ENCODE measurements at places on chromosomes 2 and 18.

DNA sequence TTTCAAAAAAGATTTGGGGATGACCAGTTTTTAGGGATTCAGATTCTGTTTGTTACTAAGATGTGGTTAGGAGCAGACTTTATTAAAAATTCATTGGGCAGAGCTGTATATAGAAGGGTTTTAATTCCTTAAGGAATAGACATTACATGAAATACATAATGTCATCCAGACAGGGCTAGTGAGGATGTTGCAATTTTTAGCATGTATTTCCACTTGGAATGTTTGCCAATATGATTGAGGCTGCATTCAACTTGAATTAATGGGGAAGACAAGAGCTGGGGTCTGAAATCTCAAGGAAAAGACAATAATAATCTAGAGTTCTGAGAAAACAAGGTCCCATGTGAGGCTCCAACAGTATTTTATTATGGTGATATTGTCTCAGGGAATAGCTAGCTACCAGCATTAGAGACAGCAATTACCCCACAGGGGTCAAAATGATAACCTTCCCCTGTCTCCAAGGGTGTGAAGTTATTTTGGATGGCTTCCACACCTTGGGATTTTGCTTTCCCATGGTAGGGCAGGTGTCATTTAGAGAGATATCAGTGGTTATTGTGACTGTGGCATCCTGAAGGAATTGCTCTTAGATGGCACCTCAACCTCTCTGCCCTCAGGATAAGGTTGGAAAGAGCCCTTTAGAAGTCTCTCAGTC is 60.2 kb downstream of the VSNL1 start:
- no peak for DNase-seq
- H3K4me3 ChIP-seq, result no peak overlapping the region
- no peak overlapping the region for H3K27ac ChIP-seq
- H3K4me1 ChIP-seq, result peaks cover 6% of the 10 kb centered on the region
- H3K27me3 ChIP-seq, result no peaks in the 10 kb centered on the region

DNA sequence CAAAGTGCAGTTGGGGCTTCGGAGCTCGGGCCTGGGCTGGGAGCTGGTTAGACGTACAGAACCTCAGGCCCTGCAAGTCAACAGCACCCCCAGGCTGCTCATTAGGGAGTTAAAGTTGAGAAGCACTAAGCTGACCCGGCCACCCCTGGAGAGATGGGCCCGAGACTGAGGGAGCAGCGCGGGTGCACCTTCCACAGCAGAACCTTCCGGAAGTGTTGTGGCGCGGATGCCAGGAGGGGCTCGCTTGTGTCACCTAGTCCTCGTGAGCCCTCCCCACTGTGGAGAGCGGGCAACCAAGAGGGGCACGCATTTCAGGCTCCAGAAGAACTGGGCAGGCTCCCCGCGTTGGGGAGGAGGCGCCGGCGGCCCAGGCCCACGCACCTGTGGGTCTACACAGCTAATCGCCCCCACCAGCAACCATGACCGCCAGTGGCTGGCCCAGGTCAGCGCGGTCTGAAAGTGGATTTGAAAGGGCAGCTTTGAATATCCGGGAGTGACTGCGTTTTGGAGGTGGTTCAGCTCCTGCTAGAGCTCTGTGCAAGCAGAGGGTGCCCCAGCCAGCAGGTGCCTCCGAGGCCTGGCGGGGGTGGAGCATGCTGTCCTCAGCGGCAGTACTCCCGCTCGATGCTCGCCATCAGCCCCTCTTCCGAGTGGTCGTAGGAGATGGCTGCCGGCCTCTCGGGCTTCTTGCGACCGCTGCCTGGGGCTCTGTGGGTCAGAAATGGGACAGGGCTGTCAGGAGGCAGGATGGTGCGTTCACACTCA is 15.1 kb downstream of the KLF11 start:
- no peak overlapping the region for H3K4me3 ChIP-seq
- DNase-seq, result no peak
- H3K27me3 ChIP-seq, result peaks cover 8% of the 10 kb centered on the region
- peaks cover 38% of the 10 kb centered on the region for H3K4me1 ChIP-seq
- H3K27ac ChIP-seq, result no peak overlapping the region

DNA sequence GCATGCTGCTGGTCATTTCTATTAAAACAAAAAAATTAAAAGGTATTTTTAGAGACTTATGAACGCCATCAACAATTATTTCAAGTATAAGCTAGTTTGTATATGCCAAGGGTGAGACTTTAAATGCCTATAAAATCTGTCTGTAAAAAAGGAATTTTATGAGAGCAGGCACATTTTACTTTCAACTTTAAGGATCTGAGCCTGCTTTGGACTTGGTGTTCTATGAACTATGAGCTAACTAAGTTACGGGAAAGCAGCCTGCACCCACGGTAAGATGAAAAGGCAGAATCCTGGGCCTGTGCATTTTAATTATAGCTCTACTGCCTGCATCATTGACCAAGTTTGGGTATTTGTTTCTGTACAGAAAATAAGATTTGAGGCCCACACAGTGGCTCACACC is 95.4 kb downstream of the PLEKHM3 start:
- no peak for DNase-seq
- no peak overlapping the region for H3K4me3 ChIP-seq
- no peaks in the 10 kb centered on the region for H3K27me3 ChIP-seq
- H3K36me3 ChIP-seq, result 0 out of 2 replicates have a peak, but pooled peaks cover 3% of the 10 kb centered on the region

DNA sequence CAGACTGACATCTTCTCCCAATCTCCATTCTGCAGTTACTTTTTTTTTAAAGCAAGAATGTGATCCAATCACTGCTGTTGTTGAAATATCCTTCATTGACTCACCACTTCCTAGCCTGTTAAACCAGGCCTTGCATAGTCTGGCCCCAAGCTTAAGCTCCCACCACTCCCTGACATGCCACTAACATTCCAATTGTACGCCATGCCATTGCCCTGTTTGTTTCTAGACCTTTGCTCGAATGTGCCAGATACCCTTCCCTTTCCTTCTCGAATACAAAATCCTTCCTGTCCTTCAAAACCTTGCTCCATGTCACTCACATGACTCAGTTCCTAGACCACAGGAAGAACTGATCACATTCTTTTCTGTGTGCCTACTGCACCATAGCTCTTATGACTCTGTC is 224.2 kb downstream of the CYRIA start:
- H3K4me3 ChIP-seq, result no peak overlapping the region
- no peaks in the 10 kb centered on the region for H3K36me3 ChIP-seq
- DNase-seq, result no peak
- no peak overlapping the region for H3K27ac ChIP-seq
- H3K4me1 ChIP-seq, result no peaks in the 10 kb centered on the region

- H3K27ac ChIP-seq, result peak overlapping the region; percentile 46
- peaks cover 39% of the 10 kb centered on the region for H3K4me1 ChIP-seq
- H3K27me3 ChIP-seq, result peaks cover 2% of the 10 kb centered on the region
- peak overlapping the region; percentile 51 for H3K4me3 ChIP-seq
- H3K36me3 ChIP-seq, result 0 out of 3 replicates have a peak, but pooled peaks cover 3% of the 10 kb centered on the region
Measured at GRCh38 chr2:238203973-238204683, 633 bp upstream of the ILKAP start.

GRCh38 chr2:170820757-170821530 is 4.3 kb downstream of the GAD1 start:
- H3K27ac ChIP-seq, result no peak overlapping the region
- no peak overlapping the region for H3K4me3 ChIP-seq
- peaks cover 20% of the 10 kb centered on the region for H3K4me1 ChIP-seq
- no peaks in the 10 kb centered on the region for H3K36me3 ChIP-seq

- H3K4me3 ChIP-seq, result no peak overlapping the region
- no peaks in the 10 kb centered on the region for H3K36me3 ChIP-seq
- H3K27ac ChIP-seq, result no peak overlapping the region
Measured at GRCh38 chr18:62396967-62397366, 71.9 kb downstream of the TNFRSF11A start.

DNA sequence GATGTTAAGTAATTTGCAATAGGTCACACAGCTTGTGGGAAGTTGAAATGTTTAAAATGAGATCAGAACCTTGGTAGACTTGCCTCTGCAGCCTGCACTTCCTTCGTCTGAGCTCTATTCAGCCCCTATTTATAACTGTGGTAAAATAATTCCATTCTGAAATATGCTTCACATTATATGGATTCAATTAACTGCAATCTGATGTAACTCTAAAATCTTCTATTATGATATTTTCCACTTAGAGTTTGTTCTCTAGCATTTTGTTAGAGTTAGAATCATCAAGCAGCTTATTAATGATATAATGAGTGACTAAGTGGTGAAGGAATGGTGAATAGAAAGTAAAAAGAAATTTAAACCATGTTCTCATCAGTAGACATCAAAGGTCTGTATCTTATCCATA is 139.6 kb upstream of the ARHGAP28 start:
- H3K36me3 ChIP-seq, result no peaks in the 10 kb centered on the region
- no peaks in the 10 kb centered on the region for H3K4me1 ChIP-seq
- no peaks in the 10 kb centered on the region for H3K27me3 ChIP-seq
- H3K4me3 ChIP-seq, result no peak overlapping the region
- H3K27ac ChIP-seq, result no peak overlapping the region

GRCh38 chr2:171084128-171084527 is 76.6 kb downstream of the TLK1 start:
- H3K4me3 ChIP-seq, result no peak overlapping the region
- DNase-seq, result no peak
- H3K27me3 ChIP-seq, result no peaks in the 10 kb centered on the region
- peaks cover 37% of the 10 kb centered on the region for H3K4me1 ChIP-seq
- no peak overlapping the region for H3K27ac ChIP-seq

GRCh38 chr2:155997538-155997937 is 335.0 kb downstream of the NR4A2 start:
- H3K27ac ChIP-seq, result no peak overlapping the region
- no peaks in the 10 kb centered on the region for H3K36me3 ChIP-seq
- no peaks in the 10 kb centered on the region for H3K27me3 ChIP-seq
- no peaks in the 10 kb centered on the region for H3K4me1 ChIP-seq
- DNase-seq, result no peak

DNA sequence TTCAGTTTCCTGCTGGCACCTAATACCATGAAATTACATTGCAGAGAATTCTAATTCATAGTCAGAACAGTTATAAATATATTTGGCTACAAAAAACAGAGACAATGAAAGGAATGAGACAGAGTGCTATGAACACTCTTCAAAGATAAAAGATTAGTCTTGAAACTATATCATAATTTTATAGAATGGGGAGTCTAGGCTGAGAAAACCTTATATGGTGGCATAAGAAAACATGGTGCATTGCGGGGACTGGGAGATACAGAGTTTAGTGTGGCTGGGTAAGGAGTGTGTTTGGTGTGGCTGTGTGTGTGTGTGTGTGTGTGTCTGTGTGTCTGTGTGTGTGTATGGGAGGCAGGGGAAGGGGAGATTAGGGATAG is 64.5 kb upstream of the CTLA4 start:
- no peak for DNase-seq
- no peaks in the 10 kb centered on the region for H3K27me3 ChIP-seq
- H3K36me3 ChIP-seq, result no peaks in the 10 kb centered on the region
- no peaks in the 10 kb centered on the region for H3K4me1 ChIP-seq
- no peak overlapping the region for H3K4me3 ChIP-seq

GRCh38 chr2:113080134-113080533 is 12.4 kb downstream of the IL1F10 start:
- H3K27me3 ChIP-seq, result no peaks in the 10 kb centered on the region
- peak; percentile 40 for DNase-seq
- no peak overlapping the region for H3K27ac ChIP-seq

DNA sequence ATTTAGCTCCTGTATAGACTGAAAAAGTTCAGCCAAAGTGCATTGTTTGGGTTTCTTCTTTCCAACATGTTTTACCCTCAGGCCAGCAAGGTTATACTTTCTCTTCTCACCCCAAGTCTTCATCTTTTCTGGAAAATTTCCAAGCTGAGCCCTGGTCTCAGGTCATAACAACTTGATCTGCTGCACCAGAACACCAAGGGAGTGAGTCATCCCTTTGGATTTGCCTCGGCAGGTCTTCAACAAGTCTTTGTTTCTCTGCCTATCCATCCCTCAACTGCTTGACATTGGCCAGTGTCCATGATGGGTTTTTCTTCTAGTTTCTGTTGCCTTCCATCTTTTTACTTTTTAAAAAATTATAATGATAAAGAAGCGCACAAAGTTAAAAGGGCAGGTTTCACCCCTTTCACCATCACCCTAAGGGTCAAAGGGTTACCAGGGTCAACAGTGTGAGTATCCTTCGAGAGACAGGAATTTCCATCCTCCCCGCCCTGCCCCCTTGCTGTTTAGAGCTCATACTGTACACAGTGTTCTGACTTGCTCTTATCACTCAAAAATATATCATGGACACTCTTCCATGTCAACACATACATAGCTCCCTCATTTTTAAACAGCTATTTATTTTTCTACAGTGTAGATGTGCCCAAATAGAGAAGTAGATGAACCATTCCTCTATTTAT is 5.7 kb upstream of the SPATS2L start:
- DNase-seq, result no peak
- H3K4me1 ChIP-seq, result peaks cover 54% of the 10 kb centered on the region
- no peak overlapping the region for H3K27ac ChIP-seq
- no peaks in the 10 kb centered on the region for H3K36me3 ChIP-seq
- H3K4me3 ChIP-seq, result no peak overlapping the region
- H3K27me3 ChIP-seq, result no peaks in the 10 kb centered on the region

GRCh38 chr2:129118296-129118695 is 799.6 kb upstream of the HS6ST1 start:
- no peaks in the 10 kb centered on the region for H3K4me1 ChIP-seq
- H3K27ac ChIP-seq, result no peak overlapping the region
- DNase-seq, result no peak
- H3K4me3 ChIP-seq, result no peak overlapping the region
- no peaks in the 10 kb centered on the region for H3K27me3 ChIP-seq
- no peaks in the 10 kb centered on the region for H3K36me3 ChIP-seq

GRCh38 chr2:145919477-145919876 is 1399.6 kb upstream of the ZEB2 start:
- H3K27me3 ChIP-seq, result no peaks in the 10 kb centered on the region
- DNase-seq, result no peak
- H3K27ac ChIP-seq, result no peak overlapping the region
- H3K4me1 ChIP-seq, result peaks cover 8% of the 10 kb centered on the region
- no peak overlapping the region for H3K4me3 ChIP-seq
- H3K36me3 ChIP-seq, result no peaks in the 10 kb centered on the region

DNA sequence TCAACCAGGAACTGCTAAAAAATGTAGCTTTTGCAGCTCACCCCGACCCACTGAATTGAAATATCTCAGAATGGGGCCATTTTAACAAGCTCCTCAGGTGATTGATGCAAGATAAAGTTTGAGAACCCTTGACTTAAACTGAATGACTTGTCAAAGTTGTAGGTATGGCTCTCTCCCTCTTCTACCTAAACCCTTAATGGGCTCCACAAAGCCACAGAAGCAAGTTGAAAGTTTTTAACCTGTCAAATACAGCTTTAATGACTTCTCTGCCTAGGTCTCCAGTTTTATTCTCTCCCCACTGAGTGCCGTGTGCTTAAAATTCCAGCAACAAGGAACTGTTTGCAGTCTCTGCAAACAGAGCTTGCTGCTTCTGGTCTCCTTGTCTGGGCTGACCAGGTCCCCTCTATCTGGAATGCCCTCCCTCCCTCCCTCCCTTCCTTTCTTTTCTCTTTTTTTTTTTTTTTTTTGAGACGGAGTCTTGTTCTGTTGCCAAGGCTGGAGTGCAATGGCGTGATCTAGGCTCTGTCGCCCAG is 19.7 kb upstream of the RNF125 start:
- no peak for DNase-seq
- H3K4me1 ChIP-seq, result no peaks in the 10 kb centered on the region
- H3K36me3 ChIP-seq, result no peaks in the 10 kb centered on the region

DNA sequence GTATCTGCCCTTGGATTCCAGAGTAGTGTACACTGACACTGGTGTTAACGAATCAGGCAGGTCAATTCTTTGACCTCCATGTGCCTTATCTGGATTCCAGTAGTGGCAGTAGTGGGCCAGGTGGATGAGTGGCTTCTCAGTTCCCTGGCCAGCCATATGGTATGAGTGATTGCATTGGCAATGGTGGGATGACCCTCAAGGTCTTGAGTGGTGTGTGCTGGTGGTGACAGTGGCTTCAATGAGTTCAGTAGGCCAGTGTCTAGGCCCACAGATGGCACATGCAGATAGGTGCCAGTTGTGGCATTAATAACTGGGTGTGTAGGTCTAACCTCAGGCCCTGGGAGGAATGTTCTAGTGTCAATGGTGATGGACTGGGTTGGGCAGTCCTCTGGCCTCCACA is 674.1 kb upstream of the NXPH2 start:
- no peak overlapping the region for H3K27ac ChIP-seq
- no peaks in the 10 kb centered on the region for H3K27me3 ChIP-seq
- H3K4me3 ChIP-seq, result no peak overlapping the region
- no peaks in the 10 kb centered on the region for H3K4me1 ChIP-seq
- H3K36me3 ChIP-seq, result no peaks in the 10 kb centered on the region
